ENCODE measurements at places on chromosomes 3 and 15.
A peak's percentile ranks its signal among the peaks of the same experiment; 100 is the strongest.

DNA sequence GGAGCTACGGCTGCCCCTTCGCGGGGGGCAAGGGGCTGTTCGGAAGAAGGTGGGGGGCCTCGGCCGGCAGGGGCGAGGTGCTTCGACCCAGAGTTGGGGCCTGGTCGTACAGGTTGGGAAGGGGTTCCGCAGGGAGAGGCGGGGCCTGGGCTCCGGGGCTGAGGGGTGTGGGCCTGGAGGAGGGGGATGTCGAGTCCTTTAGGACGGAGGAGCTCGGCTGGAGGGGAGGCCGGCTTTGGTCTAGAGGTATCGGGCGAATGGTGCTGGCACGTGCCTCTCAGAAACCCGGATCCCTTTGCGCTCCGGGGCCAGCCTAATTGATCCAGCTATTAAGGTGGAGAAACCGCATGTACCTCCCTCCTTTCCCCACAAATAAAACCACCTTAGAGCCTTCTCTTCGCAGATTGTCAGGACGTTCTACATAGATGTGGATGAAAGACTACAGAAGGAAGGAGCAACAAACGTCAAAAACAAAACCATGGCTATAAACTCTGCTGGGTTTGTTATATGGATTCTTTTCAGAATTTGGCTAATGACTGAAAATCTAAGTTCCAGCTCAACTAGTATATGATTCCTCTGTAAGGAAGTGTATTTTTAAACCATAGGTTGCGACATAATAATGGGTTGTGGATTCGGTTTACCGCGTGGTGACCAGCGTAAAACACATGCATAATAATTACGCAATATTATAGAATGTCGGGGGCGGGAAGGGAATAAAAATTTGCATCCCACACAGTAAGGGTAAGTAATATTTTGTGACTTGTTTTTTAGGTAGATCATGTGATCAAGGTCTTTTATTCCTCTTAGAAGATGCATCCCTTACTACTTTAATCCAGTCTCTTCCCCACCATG lies 644 bp upstream of the NGLY1 start:
- peak; percentile 20 for DNase-seq

GRCh38 chr3:158801201-158801600 lies 653 bp upstream of the MFSD1 start:
- no peak for DNase-seq

DNA sequence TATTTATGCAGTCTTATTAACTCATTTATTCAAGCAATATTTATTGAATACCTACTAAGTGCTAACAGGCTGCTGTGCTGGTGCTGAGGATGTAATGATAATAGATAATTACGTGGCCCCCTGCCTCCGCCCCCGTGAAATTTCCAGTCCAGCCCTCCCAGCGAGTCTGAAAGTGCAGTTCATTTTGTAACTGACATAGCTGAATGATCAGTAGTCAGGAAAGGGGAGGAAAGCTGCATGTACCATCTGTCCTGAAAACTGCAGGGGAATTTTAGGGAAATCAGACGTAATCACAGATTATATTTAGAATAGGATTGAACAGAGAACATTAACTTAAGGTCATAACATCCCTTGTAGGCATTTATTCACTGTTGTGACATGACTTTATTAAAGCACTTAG lies 736.8 kb downstream of the MCTP2 start:
- DNase-seq = no peak

DNA sequence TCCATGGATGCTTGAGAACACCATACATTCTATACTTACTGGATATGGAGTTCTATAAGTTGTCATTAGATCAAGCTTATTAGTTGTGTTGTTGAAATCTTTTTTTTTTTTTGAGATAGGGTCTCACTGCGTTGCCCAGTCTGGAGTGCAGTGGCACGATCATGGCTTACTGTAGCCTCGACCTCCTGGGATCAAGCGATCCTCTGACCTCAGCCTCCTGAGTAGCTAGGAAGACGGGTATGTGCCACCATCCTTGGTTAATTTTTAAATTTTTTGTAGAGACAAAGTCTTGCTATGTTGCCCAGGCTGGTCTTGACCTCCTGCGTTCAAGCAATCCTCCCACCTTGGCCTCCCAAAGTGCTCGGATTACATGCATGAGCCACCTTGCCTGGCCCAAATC lies 12.5 kb upstream of the NCBP2 start:
- DNase-seq = no peak

DNA sequence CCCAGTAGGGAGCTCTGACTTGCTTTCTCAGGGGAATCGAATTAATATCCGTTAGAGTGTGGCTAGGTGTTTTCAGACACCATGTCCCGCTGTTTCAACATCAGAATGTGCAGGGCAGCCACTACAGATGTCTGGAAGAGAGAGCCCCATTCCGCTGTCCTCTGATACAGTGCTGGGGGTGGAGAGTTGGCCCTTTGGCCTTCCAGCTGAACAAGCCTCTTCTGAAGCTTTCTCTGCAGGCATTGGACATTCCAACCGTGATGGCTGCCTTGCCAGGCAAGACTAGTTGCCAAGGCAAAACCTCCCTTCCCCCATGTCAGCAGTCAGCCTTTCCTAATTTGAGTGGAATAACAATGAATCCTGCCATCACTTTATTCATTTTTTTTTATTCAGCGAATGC lies 1.5 kb downstream of the FAH start:
- no peak for DNase-seq

DNA sequence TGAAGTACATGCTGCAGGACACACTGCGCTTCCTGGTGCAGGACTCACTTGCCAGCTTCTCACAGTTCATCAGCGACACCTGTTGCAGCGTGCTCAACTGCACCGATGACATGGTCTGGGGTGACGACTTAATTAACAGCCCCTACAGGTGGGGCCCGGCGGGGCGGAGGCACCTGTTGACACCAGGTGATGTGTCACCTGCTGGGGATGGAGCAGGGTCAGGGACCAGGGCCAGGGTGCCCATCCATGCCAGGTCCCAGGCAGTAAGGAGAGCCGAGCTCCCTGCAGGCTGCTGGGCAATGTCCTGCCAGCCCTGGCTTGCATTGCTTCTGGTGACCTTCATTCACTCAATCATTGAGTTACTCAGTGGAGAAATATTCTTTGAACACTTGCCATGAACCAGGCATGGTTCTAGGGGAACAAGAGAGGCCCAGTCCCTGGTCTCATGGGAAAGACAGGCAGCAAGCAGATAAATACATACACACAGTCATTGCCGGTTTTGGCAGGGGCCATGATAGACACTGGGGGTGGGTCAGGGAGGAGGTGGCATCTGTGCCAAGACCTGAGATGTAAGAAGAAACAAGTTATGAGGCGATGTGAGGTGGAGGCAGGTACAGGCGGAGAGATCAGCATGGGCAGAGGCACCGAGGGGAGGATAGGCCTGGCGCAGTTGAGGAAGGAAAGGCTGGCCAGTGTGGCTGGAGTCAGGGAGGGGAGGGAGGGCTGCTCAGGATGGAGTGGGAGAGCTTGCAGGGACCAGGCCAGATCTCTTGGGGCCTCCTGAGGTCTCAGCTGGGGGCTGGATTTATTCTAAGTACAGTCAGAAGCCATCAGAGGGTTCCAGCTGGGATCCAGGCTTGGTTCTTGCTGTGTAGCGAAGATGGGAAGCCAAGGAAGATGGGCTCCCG lies 30.8 kb downstream of the DNAH1 start:
- no peak for DNase-seq

DNA sequence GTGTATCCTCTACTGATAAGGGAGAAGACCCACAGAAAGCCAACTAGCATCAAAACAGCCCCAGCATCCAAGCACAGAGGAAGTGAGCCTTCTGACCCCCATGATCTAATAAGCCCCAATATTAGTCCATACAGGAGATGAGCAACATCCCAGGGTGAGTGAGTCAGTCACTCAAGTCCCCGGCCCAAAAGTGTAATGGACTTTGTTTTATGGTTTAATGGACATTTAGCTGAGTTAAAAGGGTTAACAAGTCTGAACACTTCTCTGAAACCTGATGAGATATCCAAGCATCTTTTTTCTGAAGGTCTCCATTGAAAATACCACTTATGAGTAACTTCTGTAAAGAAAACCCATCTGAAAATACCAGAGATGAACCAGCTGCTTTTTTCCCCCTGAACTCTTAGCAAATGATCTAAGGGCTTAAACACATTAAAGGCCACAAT lies 115.6 kb downstream of the GREM1 start:
- DNase-seq = no peak

DNA sequence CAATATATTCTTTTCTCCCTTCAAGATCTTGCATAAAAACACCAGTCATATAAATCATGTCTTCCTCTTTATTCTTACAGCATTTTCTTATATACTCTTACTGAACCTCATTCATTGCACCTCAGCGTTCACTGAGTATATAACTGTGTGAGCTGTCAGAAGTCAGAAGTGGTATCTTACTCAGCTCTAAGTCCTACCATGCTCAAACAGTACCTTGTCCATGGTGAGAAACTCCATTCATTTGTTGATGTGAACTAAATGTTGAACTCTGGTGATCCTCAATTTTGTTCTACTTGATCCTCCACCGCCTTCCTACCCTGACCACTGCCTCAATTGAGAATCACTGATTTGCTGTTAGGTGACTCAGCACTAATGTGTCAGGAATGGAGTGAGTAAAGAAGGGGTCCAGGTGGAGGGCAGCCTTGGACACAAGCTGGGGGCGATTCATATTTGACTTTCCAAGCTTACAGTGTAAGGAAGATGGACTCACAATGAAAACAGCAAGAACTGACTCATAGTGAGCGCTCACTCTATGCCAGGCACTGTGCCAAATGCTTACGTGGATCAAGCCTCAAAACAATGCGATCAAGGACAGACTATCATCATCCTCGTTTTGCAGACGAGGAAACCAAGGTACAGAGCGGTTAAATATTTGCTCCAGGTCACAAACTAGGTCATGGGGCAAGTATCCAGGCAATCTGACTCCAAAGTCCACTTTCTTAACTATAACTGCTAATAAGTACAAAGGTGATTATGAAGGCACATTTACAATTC lies 13.5 kb upstream of the ZFYVE19 start:
- DNase-seq = no peak

DNA sequence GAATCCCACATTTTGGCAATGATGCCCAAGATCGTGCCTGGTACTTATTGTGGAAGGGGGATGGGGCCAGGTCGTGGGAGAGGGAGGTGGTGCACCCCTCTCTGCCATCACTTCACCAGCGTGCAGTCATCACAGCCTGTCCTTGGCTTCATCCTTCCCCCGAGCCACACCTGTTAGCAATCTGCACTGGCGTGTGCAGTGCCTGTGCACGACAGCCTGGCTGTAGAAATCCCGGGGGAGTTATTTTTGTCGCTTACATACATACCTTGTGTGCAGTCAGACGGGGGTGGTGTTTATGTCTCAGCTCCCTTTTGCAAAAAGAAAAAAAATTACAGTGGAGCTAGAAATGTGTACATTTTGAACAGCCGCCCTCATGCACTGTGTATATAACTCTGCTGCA lies 216.0 kb downstream of the TLE3 start:
- DNase-seq = peak; percentile 33

- no peak for DNase-seq
Observed at GRCh38 chr3:112894258-112894657, 47.6 kb upstream of the CD200R1L start.

DNA sequence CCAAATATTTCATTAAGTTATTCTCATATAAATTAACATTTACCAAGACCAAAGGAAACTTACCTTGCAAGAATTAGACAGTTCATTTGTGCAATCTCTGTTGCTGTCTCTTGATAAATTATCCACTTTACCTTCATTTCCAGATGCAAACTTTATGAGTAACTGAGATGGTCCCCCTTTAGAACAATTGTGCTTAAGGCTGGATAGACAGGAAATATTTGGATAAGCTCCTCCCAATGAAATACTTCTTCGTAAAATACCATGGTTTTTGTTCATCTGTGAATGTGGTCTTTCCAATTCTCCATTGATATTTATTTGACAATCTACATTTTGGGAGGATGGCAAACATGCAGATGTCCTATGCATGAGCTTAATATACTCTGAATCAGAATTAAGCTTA lies 78.2 kb downstream of the NEDD4 start:
- DNase-seq = no peak

GRCh38 chr15:64645995-64646394 lies 129.4 kb downstream of the RBPMS2 start:
- no peak for DNase-seq

GRCh38 chr3:31985831-31986230 lies 4.3 kb downstream of the ZNF860 start:
- no peak for DNase-seq

GRCh38 chr3:39149059-39149455 lies 4.3 kb downstream of the CSRNP1 start:
- no peak for DNase-seq

DNA sequence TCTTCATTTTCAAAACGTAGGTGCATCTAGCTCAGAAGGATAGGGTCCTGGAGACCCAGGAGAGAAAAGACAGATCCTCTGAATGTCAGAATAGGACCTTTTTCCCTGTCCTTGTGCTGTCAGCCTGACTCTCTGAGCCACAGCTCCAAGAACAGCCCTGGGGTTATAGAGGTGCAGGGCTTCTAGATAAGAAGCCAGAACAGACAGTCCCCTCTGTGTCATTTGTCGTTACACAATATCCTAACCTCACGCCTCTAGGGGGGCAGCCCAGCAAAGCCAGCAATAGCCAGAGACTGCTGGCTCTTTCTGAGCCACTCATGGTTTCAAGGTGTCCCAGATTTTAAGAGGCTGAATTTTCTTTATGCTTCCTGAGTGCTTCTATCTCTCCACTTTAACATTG lies 153.2 kb upstream of the THBS1 start:
- DNase-seq = no peak

- DNase-seq = no peak
Observed at GRCh38 chr15:95267481-95267880, 1036.1 kb downstream of the MCTP2 start.

DNA sequence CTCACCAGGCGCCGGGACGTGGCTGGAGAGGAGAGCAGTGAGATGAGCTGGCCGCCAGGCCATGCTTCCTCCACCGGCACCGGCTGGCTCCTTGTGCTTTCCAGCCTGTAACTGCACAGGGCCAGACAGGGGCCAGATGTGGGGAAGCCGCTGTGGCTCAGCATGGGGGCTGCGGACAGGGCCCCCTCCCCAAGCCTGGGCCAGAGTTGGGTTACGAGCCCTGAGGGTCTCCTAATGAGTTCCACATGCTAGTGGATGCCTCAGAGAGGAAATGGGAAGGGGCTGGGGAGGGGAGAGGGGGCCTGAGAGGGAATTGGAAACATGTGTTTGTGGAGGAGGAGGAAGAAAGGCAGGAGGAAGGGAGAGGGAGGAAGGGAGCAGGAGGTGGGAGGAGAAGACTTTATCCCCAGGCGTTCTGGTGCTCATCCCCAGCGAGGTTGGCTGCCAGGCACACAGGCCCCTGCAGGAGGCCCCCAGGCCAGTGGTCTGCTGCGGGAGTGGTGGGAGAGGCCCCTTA lies 11.7 kb upstream of the DUSP7 start:
- DNase-seq = no peak
